ENCODE measurements at places on chromosomes 16 and 17. TPM values are rescaled to one million over a fixed set of nuclear protein-coding genes. Genes with fewer than 3 reads are reported as not detected.

GRCh38 chr17:45233423-45233924 is 11.8 kb downstream of the FMNL1 start:
- peak; percentile 34 for DNase-seq

DNA sequence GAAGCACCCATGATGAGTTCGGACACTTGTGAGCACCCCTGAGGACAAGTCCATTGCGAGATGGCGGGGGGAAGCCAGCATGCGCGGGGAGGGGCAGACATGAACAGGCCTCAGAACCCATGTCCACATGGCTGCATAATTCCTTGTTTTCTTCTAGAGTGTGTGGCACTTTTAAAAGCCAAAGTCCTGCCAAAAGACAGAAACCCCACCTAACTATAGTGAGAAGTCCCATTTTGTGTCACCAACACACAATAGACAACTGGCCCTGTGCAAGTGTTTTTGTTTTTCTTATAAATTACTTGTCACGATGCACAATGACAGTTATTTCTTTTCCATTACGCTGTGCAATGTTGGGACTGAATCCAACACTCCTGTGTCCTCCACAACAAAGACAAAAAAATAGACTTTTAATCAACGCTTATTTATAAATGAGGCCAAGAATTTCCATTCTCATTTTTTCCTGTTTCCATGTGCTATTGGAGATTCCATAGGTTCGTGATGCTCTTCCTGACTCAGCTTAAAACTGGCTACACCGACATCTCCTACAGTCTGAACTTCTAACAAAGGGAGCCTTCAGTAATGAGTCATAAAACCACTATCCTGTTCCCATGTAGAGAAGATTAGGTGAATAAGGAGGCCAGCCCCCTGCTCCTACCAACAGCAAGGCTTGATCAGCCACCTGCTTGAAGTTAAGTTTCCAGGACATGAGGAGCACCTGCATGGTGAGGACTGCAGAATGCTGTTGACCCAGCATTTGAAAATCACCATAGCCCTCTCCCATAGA is 98.9 kb downstream of the ZNF423 start:
- no peak for DNase-seq

DNA sequence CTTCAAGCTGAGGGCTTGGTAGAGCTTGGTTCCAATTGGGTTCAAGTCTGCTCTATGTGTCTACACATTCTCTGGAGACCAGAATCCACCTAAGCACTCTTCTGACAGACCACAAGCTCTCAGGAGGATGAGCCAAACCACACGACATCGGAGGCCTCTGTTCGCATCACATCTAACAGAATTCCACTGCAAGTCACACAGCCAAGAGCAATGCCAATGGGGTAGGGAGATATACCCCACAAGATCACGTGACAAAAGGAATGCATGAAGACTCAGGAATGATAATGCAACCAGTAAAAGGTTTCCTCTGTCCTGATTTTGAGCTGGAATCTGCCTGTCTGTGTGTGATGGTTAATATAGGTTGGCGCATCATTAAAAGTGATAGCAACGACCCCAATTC is 46.6 kb upstream of the RPL38 start:
- DNase-seq, result no peak

TBC1D26 gene
- total RNA-seq, result not detected

DNA sequence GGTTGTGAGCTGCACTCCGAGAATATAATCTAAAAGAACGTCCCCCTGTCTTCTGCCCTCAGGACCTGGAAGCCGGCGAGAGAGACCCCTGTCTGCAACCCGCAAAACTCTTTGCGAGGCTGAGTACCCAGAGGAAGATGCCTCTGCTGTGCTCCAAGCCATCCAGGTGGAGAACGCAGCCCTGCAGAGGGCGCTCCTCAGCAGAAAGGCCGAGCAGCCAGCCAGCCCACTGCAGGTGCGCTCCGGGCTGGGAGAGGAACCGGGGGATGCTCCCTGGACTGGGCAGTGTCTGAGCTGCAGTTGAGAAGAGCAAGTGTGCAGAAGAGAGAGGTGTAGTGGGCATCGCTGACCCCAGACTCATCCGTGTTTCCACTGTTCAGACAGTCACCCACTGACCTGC is 148.3 kb downstream of the KATNIP start:
- no peak for DNase-seq

Measured in Right ventricle myocardium inferior (tissue), 1 donor.